RWPE1 (cell line): ENCODE measurements at places on chromosomes 7 and 10.
A peak's percentile ranks its signal among the peaks of the same experiment; 100 is the strongest.

- DNase-seq = no peak
These were observed 33.0 kb downstream of the GTF2I start for GRCh38 chr7:74690474-74690873.

DNA sequence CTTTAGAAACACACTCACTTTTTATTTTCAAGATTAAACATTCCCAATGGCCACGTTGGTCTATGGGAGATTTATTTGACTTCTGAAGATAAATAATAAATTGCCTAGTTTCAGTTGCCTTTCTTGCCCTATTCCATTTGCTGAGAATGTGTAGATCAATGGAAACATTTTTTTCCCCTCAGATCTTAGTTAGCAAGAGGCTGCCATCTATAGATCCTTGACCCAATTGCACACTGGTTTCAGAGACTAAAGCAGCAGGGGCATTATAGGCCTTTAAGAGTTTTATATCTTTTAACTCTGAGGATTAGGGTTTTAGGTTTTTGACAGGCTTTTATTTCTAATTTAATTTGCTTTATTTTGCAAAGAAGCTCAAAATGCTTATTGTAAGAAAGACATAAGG lies 163.2 kb upstream of the GPR26 start:
- DNase-seq = no peak

DNA sequence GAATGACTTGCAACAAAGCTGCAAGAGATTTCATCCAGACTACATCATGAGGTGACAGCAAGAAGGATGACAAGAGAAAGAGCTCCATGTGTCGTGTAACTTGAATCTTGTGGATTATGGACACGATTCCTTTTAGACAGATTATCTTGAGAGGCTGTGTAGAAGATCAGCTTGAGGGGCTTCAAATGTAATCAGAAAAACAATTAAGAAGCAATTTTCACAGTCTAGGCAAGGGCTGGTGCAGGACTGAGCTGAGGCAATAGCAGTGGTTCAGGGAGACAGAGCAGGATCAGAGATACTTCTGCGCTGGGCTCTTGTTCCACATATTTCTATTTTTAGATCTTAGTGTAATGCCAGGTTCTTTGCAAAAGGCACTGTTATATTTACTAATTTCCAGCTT lies 253.0 kb upstream of the COBL start:
- no peak for DNase-seq

- DNase-seq = no peak
These were observed 417.5 kb downstream of the KCNMA1 start for GRCh38 chr10:77220150-77220549.

DNA sequence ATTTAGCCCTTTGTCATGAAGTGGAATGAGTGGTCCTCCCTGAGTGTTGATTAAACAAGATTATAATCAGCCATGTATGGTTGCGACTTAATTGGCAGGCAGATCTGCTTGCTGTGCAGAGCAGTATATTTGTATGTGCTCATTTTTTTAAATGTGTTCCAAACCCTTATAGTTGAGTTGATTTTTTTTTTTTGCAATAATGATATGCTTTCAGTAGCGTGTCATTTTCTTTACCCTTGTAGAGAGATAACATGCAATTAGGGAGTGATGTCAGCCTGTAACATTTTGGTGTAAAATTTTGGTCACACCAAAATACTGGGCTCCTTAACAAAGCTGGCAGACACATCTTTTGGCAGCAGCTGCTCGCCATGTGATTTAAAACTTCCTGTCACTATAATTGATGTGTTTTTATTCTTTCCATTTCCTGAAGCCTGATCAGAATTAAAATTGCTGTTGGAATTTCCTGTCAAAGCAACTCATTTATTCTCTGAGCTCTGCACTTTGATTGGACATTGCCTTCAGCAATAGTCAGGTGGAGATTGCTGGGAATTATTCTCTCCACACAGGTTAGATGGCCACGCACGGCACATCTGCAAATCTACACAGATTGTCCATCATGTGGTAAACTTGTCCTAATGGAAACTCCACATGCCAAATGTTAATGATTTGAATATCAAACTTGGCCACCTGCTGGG lies 125.3 kb downstream of the DYNC1I1 start:
- no peak for DNase-seq

- peak; percentile 4 for DNase-seq
These were observed 65.9 kb downstream of the DGKB start for GRCh38 chr7:14836571-14837189.

GRCh38 chr10:3775696-3776551 lies 9.1 kb downstream of the KLF6 start:
- no peak for DNase-seq

DNA sequence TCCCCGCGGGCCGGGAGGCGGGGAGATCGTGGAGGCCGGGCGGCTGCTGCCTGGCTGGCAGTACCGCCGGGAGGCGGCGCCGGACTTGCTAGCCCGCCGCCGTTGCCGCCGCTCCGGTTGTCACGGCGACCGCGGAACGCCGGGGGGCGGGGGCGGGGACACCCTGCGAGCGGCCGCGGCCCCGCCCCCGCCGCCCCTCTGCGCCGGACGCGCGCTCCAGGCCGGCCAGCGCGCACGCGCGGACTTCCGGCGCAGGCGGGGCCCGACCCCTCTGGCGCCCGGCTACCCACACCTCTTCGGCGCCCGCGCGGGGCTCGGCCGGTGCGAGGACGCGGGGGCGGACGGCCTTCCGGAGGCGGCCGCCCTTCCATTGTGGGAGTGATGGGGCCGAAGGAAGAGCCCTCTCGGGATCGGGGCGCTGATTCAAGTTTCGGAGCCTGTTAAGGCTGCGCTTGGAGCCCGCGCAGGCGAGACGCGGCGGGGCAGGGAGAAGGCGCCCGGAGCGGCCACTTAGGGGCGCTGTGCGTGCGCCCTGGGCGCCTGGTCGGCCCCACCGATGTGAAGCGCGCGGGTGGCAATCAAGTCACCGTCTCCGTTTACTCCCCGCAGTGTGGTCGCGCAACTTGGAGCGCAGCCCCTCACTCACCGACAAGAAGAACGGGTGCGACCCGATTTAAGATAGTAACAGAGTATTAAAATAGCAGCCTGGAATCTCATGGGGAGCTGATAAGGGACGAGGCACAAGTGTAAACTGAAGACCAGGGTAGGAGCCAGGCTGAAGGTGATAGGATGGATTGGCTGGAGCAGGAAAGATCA lies 449 bp upstream of the DPY19L1 start:
- DNase-seq = peak; percentile 90

GRCh38 chr10:77420947-77421523 lies 216.6 kb downstream of the KCNMA1 start:
- DNase-seq = no peak

DNA sequence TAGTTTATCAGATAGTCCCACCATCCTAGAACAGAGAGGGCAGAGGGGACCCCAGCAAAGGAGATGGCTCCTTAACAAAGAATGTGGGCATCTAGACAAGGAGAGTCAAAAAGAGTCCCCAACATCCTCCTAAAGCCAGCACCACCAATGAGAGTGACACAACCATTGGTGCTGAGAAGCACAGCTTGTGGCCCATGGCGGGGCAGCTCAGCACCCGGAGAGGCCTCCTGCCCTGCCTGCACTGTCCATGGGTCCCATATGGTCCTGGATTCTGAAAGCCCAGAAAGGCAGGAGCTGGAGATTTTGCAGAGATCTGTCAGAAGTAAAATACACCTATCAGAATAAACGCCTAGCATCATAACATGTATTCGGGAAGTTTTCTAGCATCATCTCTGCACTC lies 311.8 kb upstream of the ZNF32 start:
- no peak for DNase-seq
